ENCODE measurements at places on chromosomes 5 and 9.

- no peak for DNase-seq
Observed at GRCh38 chr5:81242906-81243436, 9.8 kb downstream of the CKMT2 start.

DNA sequence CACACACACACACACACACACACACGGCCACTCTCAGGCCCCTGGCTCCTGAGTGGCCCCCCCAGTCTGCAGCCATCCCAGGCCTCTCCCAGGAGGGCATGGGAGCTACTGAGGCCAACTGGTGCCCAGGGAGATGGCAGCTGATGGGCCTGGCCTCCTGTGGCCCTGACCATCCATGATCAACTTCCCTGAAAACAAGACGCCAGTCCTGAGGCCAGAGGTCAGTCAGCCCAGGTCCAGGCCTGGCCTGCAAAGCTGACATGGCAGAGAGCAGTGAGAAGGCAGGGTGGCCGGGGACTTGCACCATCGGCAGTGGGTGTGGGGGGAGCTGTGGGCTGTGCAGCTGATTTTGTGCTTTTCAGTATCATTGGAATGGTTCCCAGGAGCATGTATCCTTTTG is 47.0 kb downstream of the SARDH start:
- no peak for DNase-seq

DNA sequence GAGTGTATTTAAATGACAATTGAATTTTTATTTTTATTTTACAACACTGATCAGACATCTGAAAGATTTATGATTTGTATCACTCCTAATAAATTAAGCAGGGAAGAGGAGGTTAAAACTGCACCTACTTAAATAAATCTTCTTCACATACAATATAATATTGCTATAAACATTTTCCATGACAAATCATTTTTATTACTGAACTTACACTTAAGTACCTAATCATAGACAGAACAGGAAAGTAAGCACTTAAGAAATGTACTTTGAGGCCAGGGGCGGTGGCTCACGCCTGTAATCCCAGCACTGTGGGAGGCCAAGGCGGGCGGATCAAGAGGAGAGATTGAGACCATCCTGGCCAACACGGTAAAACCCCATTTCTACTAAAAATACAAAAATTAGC is 3.8 kb downstream of the PFDN1 start:
- DNase-seq = no peak

DNA sequence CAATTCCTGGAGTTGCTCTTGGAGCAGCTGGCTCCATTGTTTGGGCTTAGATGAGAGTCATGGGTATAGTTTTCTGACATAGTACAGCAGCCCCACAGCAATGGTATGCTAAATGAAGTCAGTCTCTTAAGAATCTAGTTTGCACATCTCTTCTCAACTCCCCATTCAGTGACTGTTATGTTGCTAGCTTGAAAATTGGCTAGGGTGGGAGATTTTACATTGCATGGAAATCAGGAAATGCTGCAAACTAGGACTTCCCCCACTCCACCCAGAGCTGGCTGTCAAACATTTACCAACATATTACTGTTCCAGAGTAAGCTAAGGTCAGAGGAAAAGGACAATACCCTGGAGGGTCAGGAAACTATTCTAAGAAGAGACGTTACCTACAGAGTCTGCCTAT is 17.6 kb upstream of the FCHO2 start:
- DNase-seq = no peak

GRCh38 chr5:7000310-7000709 is 287.1 kb downstream of the TENT4A start:
- no peak for DNase-seq

DNA sequence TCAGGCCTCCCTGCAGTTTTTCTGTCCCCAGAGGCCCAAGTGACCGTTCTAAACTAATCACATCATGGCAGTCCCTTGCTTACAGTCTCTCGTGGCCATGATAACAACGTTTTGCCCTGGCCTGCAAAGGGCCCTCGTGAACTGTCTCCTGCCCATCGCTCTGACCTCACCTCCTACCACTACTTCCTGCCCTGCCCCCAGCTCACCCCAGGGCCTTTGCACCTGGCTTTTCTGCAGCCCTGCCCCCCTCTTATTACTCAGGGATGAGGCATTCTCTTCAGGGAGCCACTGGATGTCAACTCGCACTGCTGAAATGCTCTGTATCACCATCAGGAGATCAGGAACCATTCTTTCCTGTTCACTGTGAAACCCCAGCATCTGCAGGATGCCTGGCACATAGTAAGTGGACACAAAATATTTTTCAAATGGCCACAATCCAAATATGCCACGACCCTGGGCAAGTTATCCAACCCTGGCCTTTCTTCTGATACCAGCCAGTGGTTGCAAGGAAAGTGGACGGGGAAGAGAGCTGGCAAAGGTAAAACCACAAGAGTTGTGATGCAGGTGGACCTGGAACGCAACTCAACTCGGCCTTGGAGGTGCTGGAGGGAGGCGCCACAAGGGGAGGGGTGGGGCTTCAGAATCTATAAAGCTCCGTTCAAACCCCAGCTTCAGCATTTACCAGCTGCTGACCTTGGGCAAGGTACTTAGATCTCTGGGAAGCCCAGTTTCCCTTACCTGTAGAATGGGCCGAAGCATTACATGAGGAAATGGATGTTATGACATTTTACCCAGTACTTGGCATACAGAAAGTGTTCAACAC is 1.7 kb downstream of the SNCB start:
- no peak for DNase-seq

GRCh38 chr5:142250119-142250518 is 74.7 kb downstream of the SPRY4 start:
- no peak for DNase-seq

GRCh38 chr5:139204196-139204595 is 6.0 kb upstream of the SIL1 start:
- DNase-seq = peak; percentile 42

DNA sequence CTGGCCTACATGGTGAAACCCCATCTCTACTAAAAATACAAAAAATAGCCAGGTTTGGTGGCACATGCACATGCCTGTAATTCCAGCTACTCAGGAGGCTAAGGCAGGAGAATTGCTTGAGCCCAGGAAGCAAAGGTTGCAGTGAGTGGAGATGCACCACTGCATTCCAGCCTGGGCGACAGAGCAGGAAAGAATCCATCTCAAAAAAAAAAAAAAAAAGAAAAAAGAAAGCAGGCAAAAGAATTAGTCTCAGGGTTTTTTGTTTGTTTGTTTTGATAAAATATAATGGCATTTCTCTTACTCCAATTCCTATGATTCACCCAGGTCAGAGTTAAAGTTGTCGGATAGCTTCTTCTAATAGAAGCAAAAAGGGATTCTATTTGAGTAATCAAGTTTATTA is 67.0 kb upstream of the ATG10 start:
- no peak for DNase-seq

GRCh38 chr9:119086590-119086989 is 282.6 kb downstream of the BRINP1 start:
- no peak for DNase-seq

All from fibroblast of skin of right quadriceps (primary cell).